ENCODE measurements at places on chromosomes 6 and 20.

DNA sequence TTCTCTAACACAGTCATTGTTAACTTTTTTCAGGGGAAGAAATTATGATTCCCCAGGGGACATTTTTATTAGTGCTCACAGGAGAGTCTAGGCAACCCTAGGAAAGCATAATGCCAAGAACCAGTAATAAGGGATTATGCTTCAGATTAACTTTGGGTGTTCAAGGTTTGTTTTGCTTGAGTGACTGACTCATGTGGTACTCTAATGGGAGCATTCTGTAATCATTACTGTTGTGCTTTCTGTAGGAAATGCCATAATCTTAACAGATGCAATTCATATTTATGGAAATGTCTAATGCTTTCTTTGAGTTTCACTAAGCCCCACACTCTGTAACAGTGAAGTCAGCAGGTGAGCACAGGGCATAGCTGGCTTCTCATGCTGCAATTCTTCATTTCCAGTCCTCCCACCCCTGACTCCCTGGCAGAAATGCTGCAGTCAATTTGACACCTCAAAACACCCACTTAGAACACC, 263.4 kb upstream of the MAN1A1 start:
- no peak for DNase-seq

DNA sequence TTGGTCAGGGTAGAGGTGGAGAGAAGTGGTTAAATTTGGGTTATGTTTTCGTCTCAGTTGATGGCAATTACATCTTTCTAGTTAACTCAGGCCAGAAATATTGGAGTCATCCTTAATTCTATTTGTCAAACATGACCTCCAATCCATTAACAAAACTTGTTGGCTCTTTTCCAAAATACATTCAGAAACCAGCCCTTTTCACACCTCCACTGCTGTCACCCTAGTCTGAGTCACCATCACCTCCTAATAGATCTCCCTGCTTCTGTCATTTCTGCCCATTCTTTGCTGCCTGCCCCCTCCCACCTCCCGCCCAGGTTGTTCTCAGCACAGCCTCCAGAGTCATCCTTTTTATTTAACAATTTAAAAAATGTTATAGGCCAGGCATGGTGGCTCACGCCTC, 3.0 kb upstream of the ABCF1 start:
- no peak for DNase-seq

GRCh38 chr6:142810952-142811514, 133.9 kb downstream of the HIVEP2 start:
- no peak for DNase-seq

- DNase-seq = no peak
Measured at GRCh38 chr6:29516108-29516507, 28.4 kb upstream of the MAS1L start.

- DNase-seq = no peak
Measured at GRCh38 chr6:160933256-160933655, 58.3 kb upstream of the MAP3K4 start.

GRCh38 chr20:5173751-5174150, 46.9 kb downstream of the CDS2 start:
- DNase-seq = no peak

GRCh38 chr6:100891079-100891478, 9.9 kb upstream of the ASCC3 start:
- DNase-seq = no peak

- no peak for DNase-seq
Measured at GRCh38 chr6:44133003-44133931, 5.9 kb downstream of the TMEM63B start.

DNA sequence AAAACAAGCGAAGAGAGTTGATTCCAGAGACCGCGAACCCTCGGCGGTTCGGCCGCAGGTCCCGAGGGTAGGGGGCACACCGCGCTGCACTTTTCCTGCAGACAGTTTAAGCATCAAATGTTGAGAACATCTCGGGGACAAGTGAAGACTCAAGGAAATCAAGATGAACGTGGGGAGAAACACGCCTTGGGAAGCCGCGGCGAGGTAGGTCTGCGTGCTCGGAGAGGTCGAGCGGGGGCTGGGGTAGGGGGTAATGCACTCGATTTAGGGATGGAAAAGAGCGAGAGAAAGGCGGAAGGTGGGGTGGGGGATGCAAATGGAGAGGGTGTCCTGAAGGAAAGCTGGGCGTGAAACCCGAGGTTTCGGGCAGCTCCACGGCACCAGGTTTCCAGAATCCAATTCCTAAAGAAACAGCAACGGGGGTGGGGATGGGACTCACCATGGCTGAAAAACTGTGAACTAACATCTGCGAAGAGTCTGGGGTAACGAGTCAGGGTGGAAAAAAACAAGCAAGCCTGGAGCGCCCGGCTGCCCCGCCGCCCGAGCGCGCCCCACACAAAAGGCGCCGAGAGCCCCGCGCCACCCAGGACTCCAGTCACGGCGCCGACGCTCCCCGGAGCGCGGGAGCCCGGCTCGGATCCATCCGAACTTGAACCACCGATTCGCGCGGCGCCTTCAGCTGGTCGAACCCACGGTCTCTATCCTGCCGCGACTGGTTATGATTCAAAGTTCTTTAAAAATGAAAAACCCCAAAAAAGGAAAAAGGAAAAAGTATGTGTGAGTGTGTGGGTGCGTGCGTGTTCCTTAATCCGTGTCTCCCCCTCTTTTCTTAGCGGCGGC, 3.5 kb downstream of the TFAP2A start:
- DNase-seq = no peak

GRCh38 chr6:159214281-159214680, 45.1 kb downstream of the FNDC1 start:
- DNase-seq = no peak

GRCh38 chr6:8574749-8575468, 139.6 kb upstream of the SLC35B3 start:
- DNase-seq = no peak

DNA sequence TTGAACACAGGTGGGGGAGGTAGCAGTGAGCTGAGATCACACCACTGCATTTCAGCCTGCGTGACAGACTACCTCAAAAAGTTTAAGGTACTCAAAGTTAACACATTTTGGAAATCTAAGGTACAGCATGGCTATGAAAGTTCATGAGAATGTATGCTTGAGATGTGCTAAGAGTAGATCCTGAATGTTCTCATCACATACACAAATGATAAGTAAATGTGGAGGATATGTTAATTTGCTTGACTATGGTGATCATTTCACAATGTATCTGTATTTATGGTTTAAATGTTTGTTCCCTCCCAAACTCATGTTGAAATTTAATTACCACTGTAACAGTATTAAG, 20.1 kb upstream of the SERPINB1 start:
- no peak for DNase-seq

DNA sequence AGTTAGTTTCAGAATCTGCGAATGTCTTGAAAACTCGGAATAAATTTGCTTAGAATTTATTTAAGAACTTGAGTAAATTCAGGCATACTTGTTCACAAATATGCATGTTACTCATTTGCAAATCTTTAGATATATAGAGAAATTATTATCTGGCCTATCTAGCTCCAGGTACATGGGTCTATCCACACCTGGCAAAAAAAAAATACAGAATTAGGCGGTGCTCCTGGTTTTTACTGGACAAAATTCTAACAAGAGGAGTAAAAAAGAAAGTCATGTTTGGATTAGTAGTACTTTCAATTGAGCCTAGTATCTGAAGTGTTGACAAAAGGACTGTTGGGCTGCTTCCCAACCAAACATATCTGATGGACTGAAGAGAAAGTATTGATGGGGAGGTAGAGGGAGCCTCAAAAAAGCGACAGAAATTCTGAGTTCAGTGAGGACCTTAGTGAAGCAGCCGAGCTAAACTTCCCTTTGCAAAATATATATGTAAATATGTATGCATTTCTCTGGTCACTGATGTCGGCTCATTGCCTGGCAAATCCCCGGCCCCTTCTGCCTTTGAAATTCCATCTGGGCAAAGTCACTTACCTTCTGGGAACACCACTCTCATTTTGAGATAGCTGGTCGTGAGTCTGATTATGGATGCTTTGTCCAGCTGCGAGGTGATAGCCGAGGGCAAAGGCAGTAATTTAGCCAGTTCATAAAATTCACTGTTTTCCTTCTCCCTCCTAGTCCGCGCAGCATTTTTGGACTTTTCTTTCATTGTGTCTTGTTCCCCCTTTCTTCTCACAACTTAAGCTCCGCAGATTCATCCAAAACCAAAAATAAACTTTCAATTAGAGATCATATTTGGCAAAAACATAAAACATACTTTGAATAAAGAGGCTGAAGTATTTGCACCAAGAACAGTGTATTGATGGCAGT, 1.8 kb downstream of the SIM1 start:
- no peak for DNase-seq

GRCh38 chr20:836190-836589, 2.7 kb downstream of the FAM110A start:
- no peak for DNase-seq

GRCh38 chr6:3584606-3585005, 127.8 kb upstream of the SLC22A23 start:
- DNase-seq = no peak

DNA sequence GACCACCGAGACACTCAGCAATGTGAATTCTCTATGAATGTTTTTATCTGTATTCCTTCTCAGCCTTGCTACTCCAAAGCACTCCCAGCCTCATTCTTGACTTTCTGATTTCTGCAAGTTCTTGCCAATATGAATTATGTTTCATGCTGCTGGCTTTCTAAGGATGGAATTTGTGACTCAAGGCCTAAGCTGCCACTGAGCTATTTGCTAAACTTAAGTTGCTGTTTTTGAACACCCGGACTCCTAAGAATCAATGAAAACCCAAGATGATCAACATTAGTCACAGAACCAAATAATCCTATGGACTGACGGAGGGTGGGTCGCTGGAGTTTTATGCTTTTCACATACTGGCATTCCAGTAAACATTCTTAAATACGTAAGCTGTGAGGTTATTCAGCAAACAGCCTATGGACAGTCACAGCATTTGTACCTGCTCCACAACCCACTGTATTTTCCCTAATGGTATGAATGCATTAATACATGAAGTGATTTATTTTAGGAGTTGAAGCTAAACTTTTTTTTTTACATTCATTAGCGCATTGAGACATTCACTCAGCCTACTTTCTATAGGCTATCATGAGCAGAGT, 8.2 kb upstream of the PXDC1 start:
- DNase-seq = no peak

- DNase-seq = no peak
Measured at GRCh38 chr6:90894285-90895130, 307.6 kb upstream of the MAP3K7 start.

DNA sequence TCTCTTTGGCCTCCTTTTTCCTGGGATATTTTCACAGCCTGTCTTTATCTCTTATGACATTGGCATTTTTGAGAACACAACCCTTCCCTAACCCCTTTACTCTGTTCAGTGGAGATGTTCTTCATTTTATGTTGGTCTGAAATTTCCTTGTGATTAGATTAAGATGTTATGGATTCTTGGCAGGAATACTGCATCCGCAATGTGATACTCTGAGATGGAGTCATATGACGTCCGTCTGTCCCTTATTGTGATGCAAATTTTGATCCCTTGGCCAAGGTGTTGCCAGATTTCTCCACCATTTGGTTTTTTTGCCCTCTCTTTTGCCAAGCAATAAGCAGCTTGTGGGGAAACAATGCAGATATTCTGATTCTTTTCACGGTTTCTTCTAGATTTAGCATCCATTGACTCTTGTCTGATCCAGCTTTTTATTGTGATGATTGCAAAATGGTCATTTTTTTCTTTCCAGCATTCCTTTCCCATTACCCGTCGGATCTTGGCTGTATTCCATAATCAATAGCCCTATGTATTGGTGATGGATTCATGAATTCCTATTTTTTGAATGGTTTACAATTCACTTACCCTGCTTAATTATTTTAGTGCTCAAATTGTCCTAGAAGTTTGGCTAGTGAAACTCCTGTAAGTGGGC, 85.1 kb downstream of the NCOA3 start:
- DNase-seq = no peak

DNA sequence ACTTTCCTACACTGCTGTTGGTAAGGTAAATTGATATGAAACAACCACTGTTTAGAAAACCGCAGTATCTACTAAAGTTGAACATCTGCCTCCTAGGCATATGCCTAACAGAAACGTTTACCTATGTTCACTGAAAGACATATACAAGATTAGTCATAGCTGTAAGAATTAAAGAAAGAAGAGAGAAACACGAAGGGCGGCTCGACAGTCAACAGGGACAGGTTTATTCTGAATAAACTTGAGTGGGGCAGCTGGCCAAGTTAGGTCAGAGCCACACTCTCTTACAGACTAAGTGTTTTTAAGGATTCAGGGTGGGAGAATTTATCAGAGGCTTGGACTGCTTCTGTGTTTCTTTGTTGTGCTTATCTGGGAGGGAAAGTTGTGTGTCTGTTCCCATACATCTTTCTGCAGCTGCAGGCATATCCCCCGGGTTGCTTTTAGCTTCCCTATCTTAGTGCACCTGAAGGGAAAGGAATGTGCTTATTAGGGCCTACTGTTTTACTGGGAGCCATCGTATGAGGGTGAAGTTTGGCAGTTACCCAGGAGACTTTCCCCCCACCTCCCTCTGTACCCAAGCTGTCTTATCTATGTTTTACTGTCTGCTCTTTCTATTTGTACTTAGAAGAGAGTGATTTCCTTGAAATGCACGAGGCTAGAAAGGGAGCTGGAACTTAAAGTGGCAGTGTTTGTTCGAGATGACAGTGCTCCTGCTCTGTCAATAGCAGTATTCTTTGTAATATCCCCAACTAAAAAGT, 20.4 kb downstream of the PROCR start:
- no peak for DNase-seq

GRCh38 chr6:21109391-21110178, 484.0 kb upstream of the SOX4 start:
- no peak for DNase-seq

GRCh38 chr6:15505463-15505918, 157.3 kb downstream of the DTNBP1 start:
- no peak for DNase-seq

DNA sequence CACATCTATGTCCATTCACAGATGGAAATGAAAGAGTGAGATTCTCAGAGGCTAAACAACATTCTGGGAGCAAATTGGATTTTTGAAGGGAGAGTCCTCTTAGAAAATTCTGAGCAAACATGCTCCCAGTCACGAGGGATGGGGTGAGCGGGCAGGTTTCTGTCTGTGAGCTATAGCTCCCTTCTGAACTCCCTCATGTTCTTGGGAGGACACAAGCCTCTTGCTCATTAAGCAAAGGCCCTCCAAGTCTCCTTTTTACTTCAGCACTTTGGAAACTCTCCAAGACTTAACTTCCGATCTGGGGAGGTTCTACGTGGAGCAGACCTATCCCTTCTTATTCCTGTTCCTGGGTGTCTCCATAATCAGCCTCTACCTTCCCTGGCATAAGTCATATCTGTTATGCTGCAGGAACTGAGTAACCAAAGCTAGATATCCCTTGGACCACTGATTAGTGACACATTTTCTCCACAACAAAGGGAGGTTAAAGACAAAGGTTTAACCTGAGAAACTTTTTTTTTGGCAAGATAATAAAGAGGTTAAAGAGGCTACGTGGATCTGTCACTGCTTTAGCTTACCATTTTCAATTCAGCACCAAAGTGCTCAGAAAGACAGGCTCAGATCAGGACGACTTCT, 33.0 kb upstream of the SMIM29 start:
- DNase-seq = no peak

GRCh38 chr20:40741507-40742106, 52.6 kb upstream of the MAFB start:
- no peak for DNase-seq

GRCh38 chr6:17042422-17043147, 59.3 kb upstream of the STMND1 start:
- no peak for DNase-seq

GRCh38 chr20:24470746-24471582, 1.5 kb downstream of the SYNDIG1 start:
- DNase-seq = no peak
